Activated CD4-positive, alpha-beta T cell treated with anti-CD3 and anti-CD28 coated beads, Interleukin-2, amount 50 U/mL, for 24 hours (primary cell): ENCODE measurements at places on chromosomes 6 and 20.
A peak's percentile ranks its signal among the peaks of the same experiment; 100 is the strongest.

- no peak for DNase-seq
Measured at GRCh38 chr6:24949020-24949569, 13.3 kb upstream of the RIPOR2 start.

GRCh38 chr6:156854466-156855161 lies 77.4 kb downstream of the ARID1B start:
- DNase-seq, result no peak

- peak; percentile 51 for DNase-seq
Measured at GRCh38 chr6:90078513-90079289, 184.4 kb downstream of the GJA10 start.

- no peak for DNase-seq
Measured at GRCh38 chr6:148671085-148671484, 75.7 kb upstream of the UST start.

GRCh38 chr20:8310618-8311017 lies 178.6 kb downstream of the PLCB1 start:
- no peak for DNase-seq

DNA sequence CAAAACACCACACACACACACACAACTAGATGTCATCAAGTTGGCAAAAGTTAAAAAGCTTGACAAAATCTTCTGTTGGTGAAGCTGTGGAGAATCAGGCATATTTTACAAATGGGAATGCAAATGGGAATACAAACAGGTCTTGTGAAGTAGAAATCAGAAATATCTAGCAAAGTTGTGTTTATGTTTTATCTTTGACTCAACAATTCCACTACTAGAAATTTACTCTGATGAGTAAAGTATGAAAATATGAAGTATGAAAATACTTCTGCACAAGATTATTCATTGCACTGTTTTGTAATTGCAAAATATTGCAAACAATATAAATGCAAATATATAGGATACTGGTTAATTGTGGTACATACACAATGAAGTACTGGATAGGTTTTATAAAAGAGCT lies 1166.0 kb upstream of the GJE1 start:
- DNase-seq, result no peak
